Astrocyte (in vitro differentiated cells and primary cell): ENCODE measurements at places on chromosomes 5 and 9. TPM values are rescaled to one million over a fixed set of nuclear protein-coding genes. Genes with fewer than 3 reads are reported as not detected.

GRCh38 chr9:31492229-31492628, 892.2 kb upstream of the ACO1 start:
- DNase-seq, result no peak

GRCh38 chr5:57036761-57037160, 84.8 kb upstream of the MIER3 start:
- no peak for DNase-seq

GRCh38 chr5:56632199-56632598, 183.2 kb upstream of the MAP3K1 start:
- no peak for DNase-seq

- DNase-seq, result no peak
Observed at GRCh38 chr9:112489039-112489546, 2.5 kb downstream of the KIAA1958 start.

DNA sequence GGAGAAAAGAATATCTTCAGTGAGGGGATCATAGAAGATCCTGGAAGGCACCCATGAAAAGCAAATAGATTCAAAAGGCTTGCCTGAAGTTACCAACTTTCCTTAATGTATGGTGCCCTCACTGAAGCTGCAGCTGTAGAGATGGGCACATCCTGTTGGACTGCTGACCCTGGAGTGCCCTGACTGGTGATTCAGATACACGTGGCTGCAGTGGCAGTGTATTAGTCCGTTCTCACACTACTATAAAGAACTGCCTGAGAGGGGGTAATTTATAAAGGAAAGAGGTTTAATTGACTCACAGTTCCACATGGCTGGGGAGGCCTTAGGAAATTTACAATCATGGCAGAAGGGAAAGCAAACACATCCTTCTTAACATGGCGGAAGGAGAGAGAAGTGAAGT, 80.3 kb downstream of the OSMR start:
- peak; percentile 58 for DNase-seq

GRCh38 chr9:87594194-87594593, 96.5 kb downstream of the DAPK1 start:
- peak; percentile 66 for DNase-seq

GRCh38 chr5:83752700-83753099, 32.0 kb upstream of the HAPLN1 start:
- DNase-seq, result no peak

- no peak for DNase-seq
Observed at GRCh38 chr5:26700759-26701384, 337.5 kb downstream of the CDH9 start.

GRCh38 chr9:121153642-121154041, 48.0 kb downstream of the RAB14 start:
- DNase-seq, result no peak

GRCh38 chr5:10503321-10503720, 60.5 kb upstream of the ANKRD33B start:
- DNase-seq, result no peak

DNA sequence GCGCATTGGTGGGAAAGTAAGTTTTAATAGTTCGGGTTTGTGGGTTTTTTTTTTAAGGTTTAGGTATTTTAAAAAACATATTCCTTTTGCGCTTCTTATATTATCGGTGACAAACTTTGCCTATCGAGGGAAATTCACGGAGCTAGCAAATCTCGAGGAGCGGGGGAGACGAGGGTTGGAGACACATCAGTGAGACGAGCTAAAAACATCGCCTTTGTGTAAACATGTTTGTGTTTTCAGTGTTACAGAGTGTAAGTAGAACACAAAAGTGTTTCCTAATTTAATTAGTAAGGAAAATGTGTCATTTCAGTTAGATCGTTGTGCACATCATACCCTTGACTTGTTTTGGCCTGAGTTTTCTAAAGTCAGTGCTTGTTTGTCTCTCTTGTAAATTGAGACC, 945 bp downstream of the BTF3 start:
- no peak for DNase-seq

GRCh38 chr9:113138760-113139159, 12.0 kb upstream of the SLC31A2 start:
- DNase-seq, result no peak

GRCh38 chr5:14432931-14433589, 148.5 kb upstream of the OTULINL start:
- DNase-seq, result no peak

GRCh38 chr9:14372437-14373335, 58.7 kb upstream of the NFIB start:
- DNase-seq, result peak; percentile 74

- no peak for DNase-seq
Observed at GRCh38 chr5:168660691-168661090, 81.5 kb upstream of the PANK3 start.

- DNase-seq, result peak; percentile 96
Observed at GRCh38 chr5:96256795-96257470, 176.1 kb downstream of the PCSK1 start.

DNA sequence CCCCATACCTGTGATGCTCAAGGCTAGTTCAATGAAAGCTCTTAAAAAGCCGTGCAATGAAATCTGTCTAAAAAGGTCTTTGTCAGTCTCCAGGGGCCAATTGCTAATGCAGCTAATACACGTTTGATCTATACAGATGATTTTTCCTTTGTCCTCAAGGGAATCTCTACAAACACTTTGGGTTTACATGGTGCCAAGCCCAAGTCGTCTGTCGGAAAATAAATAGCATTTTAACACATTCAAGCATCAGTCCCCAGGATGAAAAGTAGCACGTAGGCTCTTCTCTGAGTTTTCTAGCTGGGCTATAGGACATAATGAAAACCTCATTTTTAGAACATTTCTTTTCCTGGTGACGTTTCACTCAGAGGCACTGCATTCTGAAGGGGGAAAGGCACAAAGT, 477.4 kb upstream of the WWC1 start:
- no peak for DNase-seq

GRCh38 chr9:26687421-26687820, 205.2 kb downstream of the CAAP1 start:
- DNase-seq, result no peak

DNA sequence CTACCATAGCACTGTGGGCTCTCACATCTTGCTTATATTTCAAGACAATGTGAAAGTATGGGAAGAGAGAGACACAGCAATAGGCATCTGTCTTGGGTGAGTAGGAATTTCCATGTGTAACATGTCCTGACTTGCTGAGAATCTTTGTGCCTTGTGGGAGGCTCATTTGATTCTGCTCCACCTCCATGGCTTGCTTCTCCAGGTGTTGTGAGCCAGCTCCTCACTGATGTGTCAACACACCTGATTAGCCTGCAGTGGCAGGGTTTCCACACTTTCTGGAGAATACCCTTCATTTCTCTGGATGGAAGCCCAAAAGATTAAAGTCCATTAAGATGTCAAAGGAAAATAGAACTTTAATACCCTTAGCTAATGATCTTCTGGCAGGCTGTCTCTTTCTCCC, 613.6 kb downstream of the ZNF608 start:
- DNase-seq, result no peak

DNA sequence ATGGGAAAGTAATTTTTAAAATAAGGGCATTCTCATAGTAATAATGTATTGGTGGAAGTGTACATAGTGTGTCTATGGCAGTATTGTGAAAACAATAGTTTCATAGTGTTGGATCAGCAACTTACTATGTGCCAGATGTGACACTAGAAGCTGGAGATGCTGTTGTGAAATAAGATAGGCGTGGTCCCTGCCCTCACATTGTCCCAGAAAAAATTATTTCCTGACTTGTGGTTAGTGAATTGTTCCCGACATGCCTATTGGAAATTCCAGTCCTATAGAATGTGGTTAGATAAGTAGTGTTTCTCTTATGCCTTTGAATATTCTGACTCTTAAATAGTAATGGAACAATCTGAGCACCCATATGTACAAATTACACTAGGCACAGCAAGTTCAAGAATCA, 55.3 kb upstream of the MTAP start:
- DNase-seq, result peak; percentile 59

DNA sequence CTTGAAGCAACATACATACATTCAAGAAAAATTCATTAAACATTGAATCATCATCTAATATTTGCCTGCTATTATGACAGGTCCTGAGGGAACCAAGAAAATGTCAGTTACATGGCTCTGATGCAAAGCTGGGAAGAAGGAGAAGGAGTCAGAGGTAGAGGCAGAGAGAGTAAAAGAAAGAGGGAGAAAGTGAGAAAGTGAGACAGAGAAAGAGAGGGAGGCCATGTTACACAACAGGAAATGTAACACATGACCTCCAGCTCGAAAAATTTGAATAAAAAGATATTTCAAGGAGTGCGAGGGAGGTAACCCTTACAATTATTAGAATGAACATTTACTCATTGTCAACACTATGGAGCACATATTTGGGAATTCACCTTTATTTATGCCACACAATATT, 189.7 kb downstream of the PDE4D start:
- no peak for DNase-seq

DNA sequence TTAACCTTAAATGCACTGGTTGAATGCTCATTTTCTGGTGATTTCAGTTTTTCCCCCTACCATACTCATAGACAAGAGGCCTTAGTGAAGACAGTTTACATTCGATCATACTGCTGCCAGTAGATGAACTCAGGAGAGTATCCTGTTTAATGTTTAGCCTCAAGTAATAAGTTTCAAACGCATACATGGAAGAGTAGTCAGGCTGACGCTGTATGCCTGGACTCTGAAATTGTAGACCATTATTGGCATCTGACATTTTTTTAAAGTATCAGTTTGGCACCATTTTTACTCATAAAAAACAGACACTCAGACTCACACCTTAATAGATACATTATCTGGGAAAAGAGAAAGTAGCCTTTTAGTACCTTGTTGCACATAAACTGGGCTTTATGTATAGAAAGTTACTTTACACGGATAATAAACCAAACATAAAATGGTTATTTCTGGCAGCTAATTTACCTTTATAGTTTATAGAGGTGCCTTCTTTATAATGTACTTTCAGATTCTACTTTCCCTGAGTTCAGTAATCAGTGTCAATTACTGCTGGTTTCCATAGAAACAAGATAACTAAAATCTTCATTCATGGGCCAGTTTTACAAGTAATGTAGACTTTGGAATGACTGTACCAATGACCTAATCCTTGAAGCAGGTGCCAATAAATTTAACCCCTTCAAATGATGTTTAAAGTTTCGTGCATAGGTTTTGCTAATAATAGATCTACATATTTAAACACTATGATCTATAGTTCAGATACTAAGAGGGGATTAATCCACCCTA, 183.8 kb upstream of the ITGA1 start:
- DNase-seq, result no peak

GRCh38 chr9:6771722-6772121, 13.9 kb downstream of the KDM4C start:
- no peak for DNase-seq

DNA sequence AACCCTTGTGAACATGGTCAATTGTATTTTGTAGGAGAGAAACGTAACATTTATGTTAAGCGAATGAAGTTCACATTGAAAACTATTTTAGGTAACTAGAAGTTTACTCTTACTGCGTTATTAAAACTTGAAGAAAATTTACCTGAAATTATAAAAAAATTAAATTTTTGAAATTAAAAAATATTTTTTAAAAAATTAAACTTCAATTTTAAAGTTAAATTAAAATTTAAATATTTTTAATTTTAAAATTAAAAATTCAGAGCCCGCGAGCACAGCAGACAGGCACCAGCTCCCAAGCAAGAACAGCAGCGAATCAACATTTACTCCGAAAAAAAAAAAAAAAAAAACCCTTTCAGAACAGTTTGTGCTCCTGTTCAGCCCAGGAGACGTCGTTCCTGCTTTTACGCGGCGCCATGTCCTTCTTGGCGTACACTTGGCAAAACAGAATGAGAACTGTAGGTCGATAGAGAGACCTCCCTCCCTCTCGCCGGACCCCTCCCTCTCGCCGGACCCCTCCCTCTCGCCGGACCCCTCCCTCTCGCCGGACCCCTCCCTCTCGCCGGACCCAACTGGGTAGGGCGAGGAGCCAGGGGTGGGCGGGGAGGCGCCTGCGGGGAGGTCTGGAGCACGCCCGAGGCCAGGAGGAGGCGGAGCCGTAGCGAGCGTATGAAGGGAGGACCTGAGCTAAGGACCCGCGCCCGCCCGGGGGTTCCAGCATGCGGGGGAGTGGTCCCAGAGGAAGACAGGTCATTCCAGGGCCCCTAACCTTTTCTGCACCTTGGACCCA, 235.8 kb downstream of the ROR2 start:
- DNase-seq, result peak; percentile 19

DNA sequence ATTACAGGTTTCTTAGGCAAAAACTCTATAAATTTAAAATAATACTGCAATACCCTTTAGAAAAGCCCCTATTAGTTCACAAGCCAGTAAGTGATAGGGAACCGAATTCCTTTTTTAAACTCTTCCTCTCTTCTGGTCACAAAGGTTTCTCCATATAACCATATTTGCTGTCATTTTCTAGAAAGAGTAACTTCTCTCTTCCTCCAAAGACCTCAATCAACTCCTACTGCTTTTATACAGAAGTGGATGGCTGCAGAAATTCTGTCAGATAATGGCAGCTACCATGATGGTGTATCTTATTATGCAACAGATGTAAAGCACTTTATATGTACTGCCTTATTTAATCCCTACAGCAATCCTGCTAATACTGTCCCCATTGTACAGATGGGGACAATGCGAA, 6.2 kb downstream of the TUT7 start:
- no peak for DNase-seq

DNA sequence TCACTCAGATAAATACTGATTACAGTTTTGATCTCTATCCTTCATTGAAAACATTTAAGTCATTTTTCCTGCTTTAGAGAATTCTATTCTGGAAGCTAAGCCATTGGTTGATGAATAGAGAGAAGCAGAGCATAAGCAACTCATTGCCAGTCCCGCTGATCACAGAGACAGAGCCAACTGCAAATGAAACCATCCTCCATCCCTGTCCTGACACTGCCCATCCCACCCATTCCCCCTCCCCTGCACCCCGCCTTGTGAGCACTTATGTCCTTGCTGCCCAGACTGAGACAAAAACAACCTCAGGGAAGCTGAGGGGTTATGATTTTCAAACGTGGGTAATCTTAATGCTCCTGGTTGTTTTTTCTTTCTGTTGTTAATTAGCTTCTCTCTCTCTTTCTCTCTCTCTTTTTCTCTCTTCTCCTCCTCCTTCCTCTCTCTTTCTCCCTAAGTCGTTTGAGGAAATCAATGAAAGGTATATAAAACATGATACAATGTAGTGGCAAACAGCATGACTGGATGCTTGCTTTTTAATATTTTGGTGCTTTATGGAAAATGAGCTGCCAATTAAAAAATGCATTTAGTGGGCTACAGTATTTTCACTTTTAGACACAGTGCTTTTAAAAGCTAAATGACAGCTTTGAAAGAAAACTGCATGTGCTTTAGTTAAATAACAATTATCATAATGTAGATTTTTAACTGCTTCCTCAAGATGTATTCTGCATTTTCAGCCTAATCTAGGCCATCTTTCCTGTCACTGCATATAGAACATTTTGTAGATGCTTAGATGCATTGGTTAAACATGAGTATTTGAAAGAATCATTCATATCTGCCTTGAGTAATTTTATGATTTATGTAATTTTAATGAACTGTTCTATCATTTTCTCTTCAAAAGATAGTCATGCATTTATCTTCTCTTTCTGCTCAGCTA, 57.3 kb downstream of the CMYA5 start:
- no peak for DNase-seq

The PCDHA7 gene
- total RNA-seq, result 2.6 TPM in 2 replicates

The CAMK2A gene
- 1.2 and 1.6 TPM in 2 replicates for total RNA-seq

The FOCAD gene
- total RNA-seq, result 44.4 and 48.2 TPM in 2 replicates

The BTNL3 gene
- total RNA-seq, result not detected in 2 replicates

The ANKRD33B gene
- total RNA-seq, result 13.5 and 22.7 TPM in 2 replicates

The NMUR2 gene
- total RNA-seq, result not detected in 2 replicates

The ITGA1 gene
- total RNA-seq, result 73.7 and 83.1 TPM in 2 replicates

The ACTBL2 gene
- total RNA-seq, result 11.6 and 11.8 TPM in 2 replicates

The IFNA21 gene
- not detected in 2 replicates for total RNA-seq

The IL9 gene
- not detected in 2 replicates for total RNA-seq

The CD274 gene
- total RNA-seq, result 20.5 and 21.4 TPM in 2 replicates

The FREM1 gene
- 0.31 and 0.52 TPM in 2 replicates for total RNA-seq

The PHYHD1 gene
- total RNA-seq, result 4.6 and 6.1 TPM in 2 replicates

The SH2D3C gene
- total RNA-seq, result 4.6 and 5.8 TPM in 2 replicates

The PDLIM4 gene
- 56.6 and 72.4 TPM in 2 replicates for total RNA-seq

The F2RL1 gene
- total RNA-seq, result 140 and 164 TPM in 2 replicates
